ENCODE measurements at places on chromosomes 7 and 10.

- no peak for DNase-seq
These were observed 177.0 kb upstream of the GLI3 start for GRCh38 chr7:42414028-42414427.

- no peak for DNase-seq
These were observed 152.4 kb upstream of the SLC26A5 start for GRCh38 chr7:103598326-103598905.

DNA sequence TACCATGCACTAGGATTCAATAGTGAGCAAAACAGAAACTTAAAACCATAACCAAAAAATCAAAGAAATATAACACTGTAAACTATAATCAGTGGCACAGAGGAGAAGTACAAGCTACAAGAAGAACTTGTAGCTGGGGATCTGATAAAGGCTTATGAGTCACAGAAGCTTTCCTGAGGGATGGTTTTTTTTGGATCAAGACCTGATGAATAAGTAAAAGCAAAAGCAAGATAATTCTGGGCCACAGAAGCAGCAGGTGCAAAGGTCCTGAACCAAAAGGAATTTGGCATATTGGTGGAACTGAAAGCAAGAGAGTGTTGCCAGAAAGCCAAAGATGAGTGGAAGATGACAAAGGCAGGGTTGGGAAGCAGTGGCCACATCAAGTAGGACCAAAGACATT, 37.4 kb upstream of the BET1 start:
- no peak for DNase-seq

- no peak for DNase-seq
These were observed 237.2 kb downstream of the CSTF2T start for GRCh38 chr10:51462076-51462779.

DNA sequence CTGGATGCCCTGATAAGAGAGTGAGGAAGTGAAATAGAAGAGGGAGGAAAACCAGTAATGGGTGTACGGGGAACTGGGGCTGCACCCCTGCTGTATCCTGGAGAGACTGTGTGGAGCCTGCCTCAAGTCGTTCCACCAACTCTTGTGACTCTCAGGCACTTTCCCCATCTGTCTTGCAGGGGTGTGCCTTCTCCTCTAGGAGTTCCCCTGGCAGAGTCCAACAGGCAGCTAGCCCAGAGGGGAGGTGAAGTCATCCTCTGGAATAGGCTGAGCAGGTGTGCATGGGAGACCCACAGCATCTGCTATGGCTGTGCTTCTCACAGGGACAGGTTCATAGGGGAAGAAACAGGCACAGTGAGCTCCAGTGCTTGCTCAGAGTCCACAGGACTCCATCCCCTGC, 46.8 kb downstream of the WIPF3 start:
- DNase-seq: no peak

DNA sequence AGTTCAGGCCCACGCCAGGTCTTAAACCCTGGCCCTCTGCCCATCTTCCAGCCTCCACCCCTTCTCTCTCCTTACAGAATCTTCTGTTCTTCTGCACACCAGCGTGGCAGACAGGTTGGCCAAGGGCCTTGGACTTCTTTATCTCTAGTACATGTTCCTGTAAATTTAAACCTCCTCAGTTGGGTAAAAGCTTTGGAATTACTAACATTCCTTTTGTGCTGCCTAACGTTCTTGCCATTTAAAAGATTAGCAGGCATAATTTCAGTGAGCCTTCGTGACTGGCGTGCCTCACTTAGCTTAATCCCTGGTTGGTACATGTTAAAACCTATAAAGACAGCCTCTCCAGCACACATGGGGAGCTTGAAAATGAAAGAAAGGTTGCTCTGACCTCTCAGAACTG, 192.2 kb downstream of the CUX1 start:
- DNase-seq: no peak

DNA sequence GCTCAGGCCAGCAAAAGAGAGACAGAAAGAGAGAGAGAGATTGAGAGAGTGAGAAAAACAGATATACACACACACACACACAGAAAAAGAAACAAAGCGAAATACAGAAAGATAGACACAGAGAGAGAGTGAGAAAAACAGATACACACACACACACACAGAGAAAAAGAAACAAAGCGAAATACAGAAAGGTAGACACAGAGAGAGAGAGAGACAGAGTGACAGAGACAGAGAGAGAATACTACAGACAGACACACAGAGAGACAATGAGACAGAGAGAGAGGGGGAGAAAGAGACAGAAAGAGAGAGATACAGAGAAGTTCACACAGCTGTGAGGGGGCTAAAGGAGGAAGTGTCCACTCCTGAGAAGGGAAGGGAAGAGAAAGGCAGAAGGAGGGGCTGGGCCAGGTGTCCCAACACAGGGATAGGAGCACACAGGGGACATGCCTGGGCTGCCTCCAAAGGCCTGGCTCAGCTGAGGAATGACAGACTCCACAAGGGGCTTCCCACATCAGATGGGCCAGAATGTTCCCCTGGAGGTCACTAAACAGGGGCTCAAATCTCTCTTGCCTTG, 4.3 kb downstream of the GCK start:
- no peak for DNase-seq

DNA sequence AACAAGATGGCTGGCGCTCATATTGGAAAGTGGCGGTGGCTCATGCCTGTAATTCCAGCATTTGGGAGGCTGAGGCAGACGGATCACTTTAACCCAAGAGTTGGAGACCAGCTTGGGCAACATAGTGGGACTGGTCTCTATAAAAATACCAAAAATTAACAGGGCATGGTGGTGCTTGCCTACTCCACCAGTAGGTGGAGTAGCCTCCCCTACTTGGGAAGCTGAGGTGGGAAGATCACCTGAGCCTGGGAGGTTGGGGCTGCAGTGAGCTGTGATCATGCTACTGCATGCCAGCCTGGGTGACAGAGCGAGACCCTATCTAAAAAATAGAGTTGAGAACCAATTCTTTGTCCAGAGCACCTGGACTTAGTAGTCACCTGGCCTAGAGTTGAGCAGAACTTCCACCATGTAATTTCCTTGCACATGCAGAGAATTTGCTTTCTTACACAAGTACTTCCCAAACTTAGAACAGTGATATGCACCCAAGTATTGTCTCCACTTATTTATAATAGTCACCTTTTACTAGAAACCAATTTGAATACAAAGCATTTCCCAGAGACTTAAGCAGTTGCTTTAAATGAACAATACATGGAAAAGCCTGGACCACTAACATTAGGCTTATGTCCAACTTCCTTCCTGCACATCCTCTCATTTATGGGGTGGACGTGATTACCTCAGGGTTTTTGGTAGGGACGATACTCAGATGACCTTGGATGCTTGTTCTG, 15.9 kb downstream of the LAMB4 start:
- no peak for DNase-seq

DNA sequence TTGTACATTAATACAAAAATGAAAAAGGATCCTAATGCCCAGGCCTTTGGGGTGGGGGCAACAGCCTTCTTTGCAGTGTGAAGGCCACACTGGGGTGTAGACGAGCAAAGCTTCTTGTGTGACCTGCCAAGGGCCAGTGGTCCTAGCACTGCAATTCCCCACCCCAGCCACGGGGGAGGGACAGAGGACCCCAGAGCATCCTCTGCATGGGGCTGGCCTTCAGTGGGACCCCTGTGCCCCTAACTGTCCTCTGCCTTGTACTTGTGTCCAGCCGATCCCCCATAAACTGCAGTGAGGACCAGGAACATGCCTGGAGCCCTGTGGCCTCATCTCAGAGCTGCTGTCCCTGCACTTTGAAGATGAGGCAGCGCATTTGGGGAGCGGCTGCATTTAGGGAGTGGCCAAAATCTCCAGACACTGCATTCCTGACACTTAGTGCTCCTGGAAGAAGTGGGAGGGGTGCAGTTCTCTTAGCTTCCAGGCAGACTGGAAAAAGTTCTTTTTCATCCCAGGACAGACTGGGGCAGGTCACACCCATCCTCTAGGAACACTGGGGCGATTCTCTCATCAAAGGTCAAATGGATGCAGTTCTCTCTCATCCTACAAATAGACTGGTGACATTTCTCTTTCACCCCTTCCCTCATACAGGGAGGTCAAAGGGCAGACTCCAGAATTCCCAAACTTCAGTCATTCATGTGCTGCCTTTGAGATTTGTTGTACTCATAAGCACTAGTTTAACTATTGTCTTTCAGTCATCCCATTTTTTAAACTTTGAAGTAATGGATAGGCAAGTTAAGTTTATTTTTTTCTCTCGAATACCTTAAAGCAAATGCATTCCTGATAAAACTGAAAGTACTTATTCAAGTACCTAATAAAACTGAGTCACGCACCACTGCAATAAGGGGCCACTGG, 922 bp upstream of the MYO1G start:
- no peak for DNase-seq

- no peak for DNase-seq
These were observed 142.8 kb upstream of the CALCR start for GRCh38 chr7:93717217-93717900.

DNA sequence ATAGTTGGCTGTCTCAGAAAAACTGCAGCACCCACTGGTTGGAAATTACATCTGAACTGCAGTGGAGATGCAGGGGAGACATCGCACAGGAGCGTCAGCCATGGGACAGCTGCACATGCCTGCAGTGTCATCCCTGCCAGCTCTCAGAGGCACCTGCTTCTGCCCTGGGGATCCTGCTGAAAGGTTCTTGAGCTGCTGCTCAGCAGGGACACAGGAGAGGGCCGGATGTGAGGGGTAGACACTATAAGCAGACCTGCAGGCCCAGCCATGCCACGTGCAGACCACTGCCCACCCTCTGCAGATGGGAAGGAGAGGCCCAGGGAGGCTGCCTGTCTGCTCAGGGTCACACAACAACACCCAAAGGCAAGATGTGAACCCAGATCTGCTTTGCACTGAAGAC, 601.4 kb downstream of the DNAJB6 start:
- DNase-seq: no peak

- no peak for DNase-seq
These were observed 1053.3 kb downstream of the SORCS1 start for GRCh38 chr10:106111246-106111645.

GRCh38 chr7:156927571-156928405, 21.7 kb upstream of the NOM1 start:
- no peak for DNase-seq

GRCh38 chr7:74240482-74240881, 13.7 kb downstream of the RFC2 start:
- no peak for DNase-seq

DNA sequence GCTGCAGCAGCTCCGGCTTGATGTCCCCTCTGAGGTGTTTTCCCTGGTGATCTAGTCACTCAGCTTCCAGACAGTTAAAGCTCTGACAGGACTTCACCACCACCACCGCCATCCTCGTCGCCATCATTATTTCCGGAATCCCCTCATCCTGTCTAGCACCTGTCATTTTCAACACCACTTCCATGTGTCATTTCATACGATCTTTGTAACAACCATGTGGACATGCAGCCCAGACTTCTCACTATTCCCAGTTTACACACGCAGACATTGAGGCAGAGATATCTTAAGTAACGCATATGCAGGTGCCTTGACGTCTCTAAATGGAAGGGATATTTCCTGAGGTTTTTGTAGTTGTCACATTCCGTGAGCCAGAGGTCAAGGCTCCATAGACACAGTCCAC, 530.6 kb upstream of the FOXK1 start:
- DNase-seq: no peak

GRCh38 chr7:140609646-140610045, 31.0 kb downstream of the DENND2A start:
- no peak for DNase-seq

- no peak for DNase-seq
These were observed 17.2 kb downstream of the BAZ1B start for GRCh38 chr7:73504920-73505319.

DNA sequence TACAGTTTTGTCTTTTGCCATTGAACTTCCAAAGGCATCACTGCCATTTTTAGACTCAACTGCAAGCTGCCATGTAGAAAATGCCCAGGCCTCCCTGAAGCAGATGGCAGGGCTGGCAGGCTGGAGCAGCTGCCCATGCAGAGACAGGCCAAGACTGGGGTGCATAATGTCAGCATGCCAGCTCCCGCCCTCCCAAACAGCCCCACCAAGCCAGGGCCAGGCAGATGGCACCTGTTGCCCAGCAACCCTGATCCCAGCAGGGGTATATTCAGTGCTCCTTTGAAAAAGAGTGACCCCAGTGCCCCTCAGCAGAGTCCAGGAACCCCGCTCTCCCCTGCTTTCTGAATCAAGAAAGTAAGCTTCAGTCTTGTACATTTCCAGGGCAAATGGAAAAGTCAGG, 32.6 kb downstream of the VSTM4 start:
- no peak for DNase-seq

- no peak for DNase-seq
These were observed 29.6 kb upstream of the INPP5A start for GRCh38 chr10:132507956-132508490.

GRCh38 chr7:47153576-47153975, 428.3 kb downstream of the TNS3 start:
- DNase-seq: no peak

GRCh38 chr10:33579996-33580395, 245.5 kb upstream of the NRP1 start:
- no peak for DNase-seq

DNA sequence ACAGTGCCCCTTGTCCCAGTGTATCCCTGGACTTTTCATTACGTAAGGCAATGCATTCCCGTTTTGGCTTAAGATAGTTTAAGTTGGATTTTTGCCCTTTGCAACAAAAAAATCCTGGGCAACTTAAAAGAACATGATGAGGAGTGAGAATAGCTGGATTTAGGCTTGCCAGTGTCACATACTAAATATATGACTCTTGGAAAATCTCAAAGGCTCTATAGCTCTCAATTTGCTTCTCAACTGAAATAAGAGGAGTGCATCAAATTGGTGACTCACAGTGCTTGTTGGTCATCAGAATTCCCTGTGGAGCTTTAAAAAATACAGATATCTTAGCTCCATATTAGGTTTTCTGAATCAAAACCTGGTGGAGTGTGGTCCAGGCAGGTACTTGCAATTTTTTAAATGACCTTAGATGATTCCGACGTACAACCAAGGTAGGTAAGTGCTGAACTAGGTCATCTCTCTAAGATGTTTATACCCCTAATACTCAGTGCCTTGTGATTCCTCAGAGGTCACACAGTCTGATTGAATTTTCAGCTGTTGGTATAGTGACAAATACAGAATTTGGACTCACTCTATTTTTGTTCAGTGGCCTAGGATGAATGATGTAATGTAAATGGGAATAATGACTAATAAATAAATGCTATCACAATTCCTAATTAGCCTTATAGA, 33.9 kb upstream of the ORC5 start:
- no peak for DNase-seq

All from stimulated activated CD8-positive, alpha-beta memory T cell treated with anti-CD3 and anti-CD28 coated beads, Interleukin-7, amount 100 ng/mL, for 48 hours (primary cell).